ENCODE measurements at places on chromosomes 16 and 17.

DNA sequence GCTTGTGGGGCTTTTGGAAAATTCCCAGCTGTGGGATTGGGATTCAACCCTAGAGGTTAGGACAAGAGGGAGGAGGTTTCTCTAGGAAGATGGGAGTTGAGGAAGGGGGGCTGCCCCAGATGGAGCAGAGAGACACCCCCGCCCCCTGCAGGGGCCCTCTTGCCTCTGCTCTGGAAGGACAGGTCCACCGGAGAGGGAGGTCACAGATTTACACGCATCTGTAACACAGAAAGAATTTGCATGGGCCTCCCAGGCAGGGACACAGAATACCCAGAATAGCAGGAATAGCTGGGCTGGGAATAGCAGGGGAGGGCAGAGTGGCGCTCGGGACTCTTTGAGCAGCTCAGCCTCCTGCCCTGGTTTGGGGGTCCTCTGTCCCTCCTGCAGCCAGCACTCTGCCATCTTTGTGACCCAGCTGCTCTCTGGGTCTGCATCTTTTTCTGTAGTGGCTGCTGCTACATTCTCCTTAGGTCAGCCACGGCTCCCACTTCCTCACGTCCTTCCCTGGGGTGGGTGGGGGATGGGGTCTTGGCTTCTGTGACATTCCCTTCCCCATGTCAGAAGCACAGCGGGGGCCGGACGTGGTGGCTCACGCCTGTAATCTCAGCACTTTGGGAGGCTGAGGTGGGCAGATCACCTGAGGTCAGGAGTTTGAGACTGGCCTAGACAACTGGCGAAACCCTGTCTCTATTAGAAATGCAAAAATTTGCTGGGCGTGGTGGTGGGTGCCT lies 33.9 kb upstream of the PLLP start:
- no peak for DNase-seq

DNA sequence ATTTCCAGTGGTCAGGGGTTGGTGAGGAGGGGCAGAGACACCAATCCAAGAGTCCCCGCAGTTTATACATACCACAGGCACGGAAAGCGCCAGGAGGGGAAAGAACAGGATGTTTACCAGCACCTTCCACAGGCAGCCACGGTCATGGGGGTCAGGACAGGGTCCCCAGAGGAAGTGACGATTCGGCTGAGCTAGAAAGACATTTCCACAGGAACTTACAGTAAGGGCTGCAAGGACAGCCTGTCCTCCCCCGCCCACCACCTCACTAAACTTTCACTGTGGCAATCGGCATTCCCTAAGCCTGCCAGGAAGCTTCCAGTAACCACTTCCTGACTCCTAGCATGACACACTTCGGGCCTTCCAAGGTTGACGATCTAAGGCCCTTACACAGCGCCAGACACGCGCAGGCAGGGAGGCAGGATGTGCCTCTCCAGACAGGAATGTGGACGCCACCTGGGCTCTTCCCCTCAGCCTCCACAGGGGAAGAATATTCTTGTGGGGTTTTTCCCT lies 1.2 kb upstream of the MT2A start:
- peak; percentile 43 for DNase-seq

DNA sequence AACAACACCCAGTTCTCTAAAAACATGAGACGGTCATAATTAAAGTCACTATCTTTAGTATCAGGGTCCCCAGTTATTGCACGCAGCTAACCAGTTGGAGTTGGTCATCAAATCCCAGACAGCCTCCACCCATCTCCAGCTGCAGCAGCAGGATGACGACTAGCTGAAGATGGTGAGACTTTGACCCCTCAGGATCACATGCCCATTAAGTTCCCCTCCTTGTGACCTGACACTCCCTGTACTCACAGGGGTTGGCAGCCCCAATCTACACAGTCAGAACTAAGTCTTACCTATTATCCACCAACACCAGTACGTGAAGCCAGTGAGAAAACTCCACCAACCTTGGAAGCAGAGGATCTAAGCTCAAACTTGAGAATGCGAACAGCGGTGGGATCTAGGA lies 37.7 kb upstream of the IRX5 start:
- no peak for DNase-seq

- no peak for DNase-seq
Measured at GRCh38 chr16:27405546-27406451, 3.8 kb downstream of the IL21R start.

DNA sequence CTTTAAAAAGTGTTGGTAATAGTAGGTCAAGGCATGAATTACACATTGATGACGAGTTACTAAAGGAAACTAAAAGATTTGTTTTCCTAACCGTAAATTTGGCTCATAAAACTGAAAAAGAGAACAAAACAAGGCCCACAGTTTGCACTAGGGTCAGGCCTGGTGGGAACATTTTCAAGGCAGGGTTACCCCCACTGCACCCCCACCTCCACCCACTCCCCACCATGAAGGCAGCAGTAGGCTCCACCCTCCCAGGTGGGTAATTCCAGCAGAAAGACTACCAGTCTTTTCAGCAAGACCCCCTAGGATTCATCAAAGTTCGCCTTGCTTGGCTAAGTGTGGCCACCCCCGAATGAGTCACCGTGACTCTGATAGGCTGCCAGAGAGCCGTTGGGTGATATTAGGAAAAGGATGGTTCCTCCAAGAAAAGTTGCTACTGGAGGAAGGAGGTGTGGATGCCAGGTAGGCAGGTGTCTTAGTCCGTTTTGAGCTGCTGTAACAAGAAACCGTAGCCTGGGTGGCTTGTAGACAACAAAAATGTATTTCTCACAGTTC lies 8.6 kb downstream of the DNAAF1 start:
- no peak for DNase-seq

- no peak for DNase-seq
Measured at GRCh38 chr16:64132190-64132589, 989.7 kb downstream of the CDH11 start.
